ENCODE measurements at places on chromosomes 6 and 20. TPM values are rescaled to one million over a fixed set of nuclear protein-coding genes. Genes with fewer than 3 reads are reported as not detected.

MROH8 gene
- 0.73 TPM for polyA plus RNA-seq

KCNK15 gene
- 0.03 TPM for polyA plus RNA-seq

SLC25A27 gene
- polyA plus RNA-seq: 11.5 TPM

SEMG2 gene
- polyA plus RNA-seq: not detected

CST2 gene
- not detected for polyA plus RNA-seq

MDFI gene
- polyA plus RNA-seq: 76.2 TPM

TBC1D20 gene
- 24.5 TPM for polyA plus RNA-seq

XKR7 gene
- polyA plus RNA-seq: not detected

TRIM31 gene
- polyA plus RNA-seq: not detected

SRSF12 gene
- 0.16 TPM for polyA plus RNA-seq

BPIFB1 gene
- not detected for polyA plus RNA-seq

FABP7 gene
- not detected for polyA plus RNA-seq

GGTLC1 gene
- not detected for polyA plus RNA-seq

AARS2 gene
- 5.8 TPM for polyA plus RNA-seq

PLAGL1 gene
- 10.5 TPM for polyA plus RNA-seq

UST gene
- polyA plus RNA-seq: 6.0 TPM

LHFPL5 gene
- not detected for polyA plus RNA-seq
